Stimulated activated CD4-positive, alpha-beta T cell treated with anti-CD3 and anti-CD28 coated beads, Interleukin-12 subunit alpha, Interleukin-12 subunit beta, amount 100 ng/mL, for 4 hours (primary cell): ENCODE measurements at places on chromosomes 1 and 21.

DNA sequence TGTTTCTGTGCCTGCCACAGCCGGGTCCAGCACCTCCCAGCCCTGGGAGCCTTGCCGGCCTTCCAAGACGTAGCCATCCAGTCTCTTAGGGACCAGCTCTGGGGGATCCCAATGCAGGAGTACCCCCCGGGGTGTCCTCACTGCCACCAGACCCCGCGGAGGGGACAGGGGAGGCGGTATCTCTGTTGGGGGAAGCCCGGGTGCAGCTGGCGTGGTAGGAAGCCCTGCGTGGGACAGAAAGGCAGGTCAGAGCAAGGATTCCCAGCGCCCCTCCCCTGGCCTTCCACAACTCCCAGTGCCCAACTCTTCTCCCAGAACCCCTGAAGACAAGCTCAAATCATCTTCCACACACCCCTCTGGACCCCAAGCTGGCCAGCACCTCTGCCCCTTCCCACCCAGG is 4.9 kb upstream of the TAGLN2 start:
- DNase-seq = no peak

DNA sequence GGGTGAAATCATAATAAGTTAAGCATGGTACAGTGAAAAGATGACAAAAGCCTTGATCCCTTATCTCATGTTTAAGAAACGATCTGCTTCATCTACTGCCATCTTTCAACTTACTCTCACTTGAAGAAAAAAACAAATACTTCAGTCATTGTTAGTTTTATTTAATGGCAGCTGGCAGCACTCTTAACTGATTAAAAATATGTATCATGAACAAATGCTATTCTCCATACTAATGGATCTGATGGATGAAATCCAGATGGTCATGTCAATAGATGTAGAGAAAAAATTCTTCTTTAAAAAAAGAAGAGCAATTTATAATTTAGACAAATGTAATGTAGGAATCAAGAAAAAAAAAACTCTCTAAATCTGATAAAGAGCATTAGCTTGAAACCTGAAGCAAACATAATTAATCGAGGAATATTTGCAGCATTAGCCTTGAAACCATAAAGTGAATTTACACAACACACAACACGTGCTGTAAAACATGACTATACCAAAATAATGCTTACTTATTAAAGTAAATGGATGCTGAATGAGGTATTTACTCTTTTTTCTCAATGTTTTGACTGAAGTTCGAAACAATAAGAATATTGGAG is 579.0 kb upstream of the ADAMTS5 start:
- no peak for DNase-seq

DNA sequence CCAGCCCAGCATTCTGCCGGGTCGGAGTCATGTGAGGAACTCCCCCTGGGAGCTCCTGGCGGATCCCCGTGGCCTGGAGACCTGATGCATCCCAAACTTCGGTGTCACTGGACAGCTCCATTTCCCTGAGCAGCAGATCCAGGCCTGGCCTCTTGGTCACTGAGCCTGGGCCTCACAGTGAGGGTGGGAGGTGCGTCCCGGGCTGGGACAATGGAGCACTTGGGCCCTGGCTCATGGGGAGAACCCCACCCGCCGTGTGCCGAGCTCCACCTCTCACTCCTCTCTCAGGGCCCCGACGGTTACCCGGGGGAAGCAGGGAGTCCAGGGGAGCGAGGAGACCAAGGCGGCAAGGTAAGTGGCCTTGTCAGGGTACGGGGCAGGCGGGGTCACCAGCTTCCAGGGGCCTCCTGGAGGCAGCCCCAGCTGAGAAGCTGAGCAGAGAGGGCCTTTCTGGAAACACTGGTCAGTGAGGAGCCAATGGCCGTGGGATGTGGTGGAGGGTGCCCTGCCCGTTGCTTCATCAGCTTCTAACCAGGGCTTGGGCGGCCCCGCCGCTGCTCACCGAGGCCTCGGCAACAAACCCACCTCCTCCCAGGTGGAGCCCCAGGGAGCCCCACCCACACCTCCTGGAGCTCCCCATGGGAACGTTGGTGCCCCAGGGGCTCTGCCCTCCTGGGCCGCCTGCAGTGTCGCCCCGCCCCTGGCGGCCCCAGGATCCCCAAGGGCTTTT is 19.8 kb downstream of the COL6A2 start:
- DNase-seq = no peak

GRCh38 chr1:207316141-207316540 is 5.3 kb upstream of the CD55 start:
- no peak for DNase-seq

DNA sequence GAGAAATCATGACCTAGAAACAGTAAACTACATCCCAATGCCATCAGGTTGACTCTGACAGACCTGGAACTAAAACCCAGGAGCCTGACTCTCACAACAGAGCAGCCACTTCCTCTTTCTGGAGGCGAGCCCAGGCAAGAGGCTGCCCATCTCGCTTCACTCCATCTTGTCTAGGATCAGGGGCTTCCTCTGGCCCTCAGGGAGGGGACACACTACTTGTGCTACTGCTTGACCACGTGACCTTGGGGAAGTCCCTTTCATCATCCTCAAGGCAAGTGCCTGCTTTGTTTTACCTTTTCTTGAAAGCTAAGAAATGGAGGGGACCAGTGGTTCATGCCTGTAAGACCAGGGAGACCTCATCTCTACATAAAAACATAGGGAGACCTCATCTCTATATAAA is 2.6 kb upstream of the TENT5B start:
- no peak for DNase-seq

GRCh38 chr1:204628868-204629267 is 56.7 kb downstream of the LRRN2 start:
- no peak for DNase-seq

- DNase-seq = no peak
These were observed 11.7 kb downstream of the LHX9 start for GRCh38 chr1:197928849-197929336.

- DNase-seq = no peak
These were observed 264.6 kb downstream of the BRINP2 start for GRCh38 chr1:177435364-177435763.

- no peak for DNase-seq
These were observed 4.0 kb upstream of the RCAN3 start for GRCh38 chr1:24498589-24498988.

- DNase-seq = no peak
These were observed 156.3 kb downstream of the ST6GALNAC3 start for GRCh38 chr1:76230842-76231281.

GRCh38 chr1:101071470-101071891 is 45.9 kb upstream of the DPH5 start:
- DNase-seq = no peak

- no peak for DNase-seq
These were observed 67.3 kb upstream of the IFFO2 start for GRCh38 chr1:19023787-19024186.

GRCh38 chr1:41380979-41381691 is 19.9 kb downstream of the FOXO6 start:
- no peak for DNase-seq
